Heart left ventricle (tissue), 16 donors: ENCODE measurements at places on chromosomes 3 and 15.

- no peak for DNase-seq
Measured at GRCh38 chr3:18061737-18062656, 319.6 kb upstream of the TBC1D5 start.

GRCh38 chr3:71309886-71310285 is 273.6 kb downstream of the FOXP1 start:
- DNase-seq = no peak

DNA sequence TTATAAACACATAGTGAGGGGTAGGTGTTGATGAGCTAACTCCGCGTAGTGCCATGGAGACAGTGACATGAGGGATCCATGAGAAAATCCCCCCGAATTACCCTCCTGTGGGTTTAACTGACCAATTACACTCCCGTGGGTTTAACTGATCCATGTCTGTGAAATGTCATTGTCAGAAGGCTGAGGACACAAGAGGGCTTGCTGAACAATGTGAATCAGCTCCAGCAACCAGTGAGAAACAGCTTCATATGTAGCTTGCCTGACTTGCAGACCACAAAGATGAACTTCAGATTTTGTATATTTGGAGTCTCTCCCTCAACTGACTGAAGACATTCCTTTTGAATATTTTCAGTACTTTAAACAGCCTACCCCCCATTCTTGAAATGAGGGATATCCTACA is 144.9 kb downstream of the FBN1 start:
- DNase-seq = no peak

- DNase-seq = no peak
Measured at GRCh38 chr3:188321258-188321657, 167.3 kb downstream of the LPP start.

DNA sequence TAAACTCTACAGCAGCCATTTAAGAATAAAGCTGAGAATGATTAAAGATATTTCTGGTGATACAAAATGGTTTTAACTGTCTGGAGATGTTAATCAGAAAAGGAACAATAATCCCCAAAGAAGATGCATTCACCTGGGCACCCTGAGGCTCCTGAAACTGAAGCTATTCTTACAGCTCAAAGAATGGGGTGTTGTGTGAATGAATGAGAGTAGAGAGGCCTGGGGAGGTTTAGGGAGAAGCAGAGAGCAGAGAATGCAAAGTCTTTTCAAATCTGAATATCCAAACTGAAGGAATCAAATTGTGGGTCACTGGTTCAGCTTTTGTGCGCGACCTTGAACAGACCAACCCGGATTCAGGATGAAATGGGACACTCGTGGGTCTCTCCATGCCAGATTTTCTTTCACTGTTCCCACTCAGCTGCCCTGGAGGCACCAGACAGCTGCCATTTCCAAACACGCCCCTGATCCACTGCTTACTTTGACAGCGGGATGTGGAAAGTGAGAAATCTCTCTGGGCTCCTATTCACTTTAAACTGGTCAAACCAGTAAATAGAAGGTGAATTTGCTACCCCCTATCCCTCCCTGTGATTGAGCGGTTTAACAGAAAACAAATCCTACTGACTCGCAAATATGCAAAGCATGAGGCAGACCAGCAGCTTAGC is 485.5 kb upstream of the THBS1 start:
- no peak for DNase-seq
